ENCODE measurements at places on chromosomes 16 and 17. TPM values are rescaled to one million over a fixed set of nuclear protein-coding genes. Genes with fewer than 3 reads are reported as not detected.

DNA sequence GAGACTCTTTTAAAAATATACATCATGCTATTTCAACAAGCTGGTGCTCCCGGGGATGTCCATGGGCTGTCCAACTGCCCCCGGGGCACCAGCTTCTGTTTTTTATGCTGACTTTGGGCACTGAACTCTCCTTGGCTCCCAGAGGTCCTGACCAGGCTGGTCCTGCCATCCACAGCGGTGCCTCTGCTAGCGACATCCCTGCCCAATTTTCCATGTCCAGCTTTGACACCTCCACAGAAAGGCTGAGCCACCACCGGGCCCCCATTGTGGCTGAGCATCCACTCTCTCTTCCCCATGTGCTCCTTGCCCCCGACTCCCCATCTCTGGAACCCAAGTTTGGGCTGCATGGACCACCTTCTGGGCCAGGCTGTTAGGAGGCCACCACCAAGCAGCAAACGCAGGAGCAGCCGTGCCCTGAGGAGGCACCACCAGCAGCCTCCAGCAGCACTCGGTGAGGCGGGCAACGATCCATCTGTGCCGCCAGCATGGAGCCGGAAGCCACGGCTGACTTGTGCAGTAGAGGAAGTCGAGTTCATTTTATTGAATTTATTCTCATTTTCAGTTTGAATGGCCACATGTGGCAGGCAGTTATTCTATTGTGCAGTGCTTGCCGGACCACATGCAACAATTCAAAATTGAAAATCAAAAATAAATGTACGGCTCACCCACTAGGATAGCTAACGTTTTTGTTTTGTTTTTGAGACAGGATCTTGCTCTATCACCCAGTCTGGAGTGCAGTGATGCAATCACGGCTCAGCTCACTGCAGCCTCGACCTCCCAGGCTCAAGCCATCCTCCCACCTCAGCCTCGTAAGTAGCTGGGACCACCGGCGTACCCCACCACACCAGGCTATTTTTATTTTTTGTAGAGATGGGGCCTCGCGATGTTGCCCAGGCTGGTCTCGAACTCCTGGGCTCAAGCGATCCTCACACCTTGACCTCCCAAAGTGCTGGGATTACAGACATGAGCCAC is 2.8 kb upstream of the MEAK7 start:
- no peak for DNase-seq

DNA sequence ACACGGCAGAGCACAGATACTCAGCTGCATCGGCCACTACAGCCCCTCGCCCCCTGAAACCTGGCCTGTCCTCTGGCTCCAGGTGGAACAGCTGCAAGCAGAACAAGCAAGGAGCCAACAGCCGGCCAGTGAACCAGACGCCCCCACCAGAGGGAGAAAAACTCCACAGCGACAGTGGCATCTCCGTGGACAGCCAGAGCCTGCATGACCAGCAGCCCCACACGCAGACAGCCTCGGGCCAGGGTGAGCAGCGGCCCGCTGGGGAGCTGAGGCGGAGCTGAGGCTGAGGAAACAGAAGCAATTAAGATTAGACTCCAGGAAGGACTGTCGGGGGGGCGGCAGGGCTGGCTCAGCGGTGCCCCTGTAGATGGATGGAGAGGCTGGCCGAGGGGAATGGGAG is 16.7 kb downstream of the NGFR start:
- no peak for DNase-seq

DNA sequence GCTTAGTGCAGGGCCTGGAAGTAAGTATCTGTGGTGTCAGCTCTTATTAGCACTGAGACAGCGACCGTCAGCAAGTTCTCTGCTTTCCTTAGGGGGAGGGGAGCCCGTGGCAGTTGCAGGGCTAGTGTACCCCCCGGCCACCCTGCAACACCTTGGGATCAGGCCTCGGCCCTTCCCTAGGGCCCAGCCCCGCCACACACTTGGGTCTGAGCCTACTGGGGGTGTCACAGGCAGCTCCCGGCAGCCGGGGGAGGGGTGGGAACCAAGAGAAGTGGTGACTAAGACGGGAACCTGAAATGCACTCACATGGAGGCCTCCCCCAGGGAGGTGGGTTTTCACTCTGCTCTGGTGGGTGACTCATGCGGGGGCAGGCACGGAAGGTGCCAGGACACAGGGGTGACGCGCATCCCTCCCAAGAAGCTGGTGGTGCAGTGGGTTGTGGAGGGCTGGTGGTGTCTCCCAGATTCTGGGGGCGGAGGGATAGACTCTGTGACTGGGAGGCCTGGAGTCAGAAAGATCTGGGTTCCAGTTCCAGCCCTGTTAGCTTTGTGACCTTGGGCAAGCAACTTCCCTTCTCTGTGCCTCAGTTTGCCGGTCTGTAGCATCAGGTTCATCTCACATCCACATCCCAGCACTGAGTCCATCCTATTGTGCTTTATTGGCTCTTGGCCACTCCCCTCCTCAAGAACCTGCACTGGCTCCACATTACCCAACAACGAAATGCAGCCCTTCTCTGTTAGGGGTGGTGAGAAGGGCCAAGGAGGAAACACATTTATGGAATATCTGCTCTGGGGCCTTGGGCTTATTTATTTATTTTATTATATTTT is 44.5 kb downstream of the LAT start:
- no peak for DNase-seq

DNA sequence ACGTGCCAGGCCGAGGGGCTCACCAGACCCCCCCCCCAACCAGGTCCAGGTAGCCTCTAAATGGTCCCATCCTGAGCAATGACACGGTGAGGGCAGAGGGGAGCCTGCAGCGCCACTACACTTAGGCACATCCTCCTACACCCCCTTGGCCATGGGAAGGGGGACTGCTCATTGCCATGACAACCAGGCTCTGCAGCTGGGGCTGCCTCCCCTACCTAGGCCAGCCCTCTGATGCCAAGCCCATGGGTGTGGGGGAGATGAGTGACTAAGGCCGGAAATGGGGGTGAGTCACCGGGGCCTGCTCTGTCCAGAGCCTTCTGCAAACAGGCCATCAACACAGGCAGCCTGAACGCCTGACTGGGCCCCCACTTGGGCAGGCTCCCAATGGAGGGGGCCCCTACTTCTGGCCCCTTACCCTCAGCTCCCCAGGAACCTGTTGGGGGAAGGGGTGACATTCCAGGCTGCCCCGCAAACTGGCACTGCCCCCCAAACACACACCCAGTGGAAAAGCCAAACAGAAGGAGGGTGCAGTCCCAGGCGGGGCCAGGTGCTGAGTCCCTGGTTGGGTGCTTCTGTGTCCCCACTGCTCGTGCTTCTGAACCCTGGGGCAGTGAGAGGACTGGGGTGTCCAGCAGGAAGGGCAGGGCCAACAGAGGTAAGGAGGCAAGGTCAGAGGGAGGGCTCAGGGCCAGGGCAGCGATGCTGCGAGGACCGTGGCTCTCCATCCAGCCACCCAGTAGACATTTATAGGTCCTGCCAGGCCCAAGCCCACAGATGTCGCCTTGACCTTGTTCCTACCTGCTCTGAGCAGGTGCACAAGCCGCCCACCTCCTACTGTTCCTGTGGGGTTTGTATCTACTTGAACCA is 8.2 kb downstream of the PLCD3 start:
- DNase-seq: no peak

- DNase-seq: no peak
Measured at GRCh38 chr16:47392081-47392480, 68.8 kb downstream of the ITFG1 start.

DNA sequence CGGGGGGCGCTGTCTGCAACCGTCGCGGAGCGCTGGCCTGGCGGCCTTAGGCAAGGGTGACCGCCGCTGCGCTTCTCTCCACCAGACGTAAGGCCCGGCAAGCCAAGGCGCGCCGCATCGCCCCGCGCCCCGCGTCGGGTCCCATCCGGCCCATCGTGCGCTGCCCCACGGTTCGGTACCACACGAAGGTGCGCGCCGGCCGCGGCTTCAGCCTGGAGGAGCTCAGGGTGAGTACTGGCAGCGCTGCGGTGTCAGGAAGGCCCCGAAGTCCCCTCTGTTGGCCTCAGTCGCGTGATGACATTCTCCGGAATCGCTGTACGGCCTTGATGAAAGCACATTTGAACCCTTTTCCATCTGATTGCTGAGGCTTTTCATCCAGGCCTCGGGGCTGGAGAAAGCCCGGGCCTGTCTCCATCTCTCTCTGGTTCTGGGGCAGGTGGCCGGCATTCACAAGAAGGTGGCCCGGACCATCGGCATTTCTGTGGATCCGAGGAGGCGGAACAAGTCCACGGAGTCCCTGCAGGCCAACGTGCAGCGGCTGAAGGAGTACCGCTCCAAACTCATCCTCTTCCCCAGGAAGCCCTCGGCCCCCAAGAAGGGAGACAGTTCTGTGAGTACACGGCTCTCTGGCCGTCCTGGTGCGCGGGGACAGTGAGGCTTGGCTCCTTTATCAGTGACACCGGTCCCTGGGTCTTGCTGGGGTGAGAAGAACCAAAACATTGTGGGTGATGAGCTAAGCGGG is 831 bp downstream of the RPL13 start:
- DNase-seq: no peak

DNA sequence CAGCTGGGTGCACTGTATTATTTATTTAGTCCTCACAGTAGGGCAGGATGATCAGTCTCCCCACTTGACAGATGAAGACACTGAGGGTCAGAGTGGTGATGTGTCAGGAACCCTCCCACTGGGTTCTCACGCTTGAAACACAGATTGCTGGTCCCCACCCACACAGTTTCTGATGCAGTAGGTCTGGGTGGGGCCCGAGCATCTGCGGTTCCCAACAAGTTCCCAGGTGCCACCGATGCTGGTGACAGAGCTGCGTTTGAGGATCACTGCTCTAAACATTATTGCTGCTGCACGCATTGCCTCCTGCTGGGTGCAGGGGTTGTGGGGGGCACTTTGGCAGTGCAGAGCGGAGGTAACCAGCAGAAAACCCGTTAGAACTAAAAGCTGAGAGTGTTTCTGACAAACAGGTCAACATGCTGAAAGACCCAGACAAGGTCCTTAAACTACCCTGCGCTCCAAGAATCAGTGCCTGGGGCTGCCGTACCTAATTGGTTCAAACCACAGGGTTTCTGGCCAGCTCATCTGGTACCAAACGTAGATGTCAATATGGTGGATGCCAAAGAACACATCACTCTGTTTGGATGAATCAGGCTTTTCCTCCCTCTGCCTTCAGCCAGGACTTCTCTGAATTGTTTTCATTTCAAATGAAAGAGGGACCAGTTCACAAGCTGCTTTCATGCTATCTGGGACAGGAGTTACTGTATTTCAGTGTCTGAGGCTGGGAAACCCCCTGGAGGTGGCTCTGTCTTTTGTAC is 76.0 kb downstream of the ABCC1 start:
- DNase-seq: no peak

DNA sequence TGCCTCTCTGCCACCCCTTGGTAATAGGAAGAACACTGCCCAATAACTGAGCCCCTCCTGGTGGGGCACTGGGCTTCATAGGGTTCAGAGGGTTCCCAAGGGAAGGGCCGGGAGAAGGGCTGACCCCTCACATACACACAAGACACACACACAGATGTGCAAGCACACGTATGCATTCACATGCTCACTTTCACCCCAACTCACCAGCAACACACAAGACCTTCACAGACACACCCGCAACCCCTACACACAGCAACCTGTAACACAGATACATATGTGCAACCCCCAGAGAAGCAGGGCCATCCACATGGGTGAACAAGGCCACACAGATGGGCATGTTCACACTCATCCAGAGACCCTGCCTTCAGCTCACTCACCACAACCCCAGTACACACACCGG is 225.1 kb downstream of the ZNF423 start:
- no peak for DNase-seq

DNA sequence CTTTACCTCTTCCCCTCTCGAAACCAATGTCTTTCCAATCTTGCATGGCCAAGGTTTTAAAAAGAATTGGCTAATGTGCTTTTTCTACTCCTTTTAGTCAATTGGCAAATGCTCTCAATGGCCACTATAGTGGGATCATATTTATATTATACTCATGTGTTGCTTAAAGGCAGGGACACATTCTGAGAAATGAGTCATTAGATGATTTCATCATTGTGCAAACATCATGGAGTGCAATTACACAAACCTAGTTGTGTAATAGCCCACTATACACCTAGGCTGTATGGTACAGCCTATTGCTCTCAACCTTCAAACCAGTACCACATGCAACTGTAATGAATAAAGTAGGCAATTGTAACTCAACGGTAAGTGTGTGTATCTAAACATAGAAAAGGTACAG is 180.9 kb downstream of the HS3ST3A1 start:
- DNase-seq: no peak

DNA sequence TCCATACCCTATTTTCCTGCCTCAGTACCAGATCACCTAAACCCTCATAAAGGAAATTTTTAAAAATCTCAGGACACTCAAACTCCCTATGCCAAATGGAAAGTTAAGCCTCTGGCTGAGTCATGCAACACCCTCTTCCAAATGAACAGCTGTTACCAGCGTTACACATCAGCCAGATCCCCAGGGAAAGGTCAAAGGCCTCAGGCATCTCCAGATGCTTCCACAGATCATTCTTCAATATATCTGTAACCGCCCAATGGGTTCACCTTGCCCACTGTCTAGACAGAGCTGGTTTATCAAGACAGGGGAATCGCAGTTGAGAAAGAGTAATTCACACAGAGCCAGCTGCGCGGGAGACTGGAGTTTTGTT is 29.1 kb upstream of the SHCBP1 start:
- no peak for DNase-seq

DNA sequence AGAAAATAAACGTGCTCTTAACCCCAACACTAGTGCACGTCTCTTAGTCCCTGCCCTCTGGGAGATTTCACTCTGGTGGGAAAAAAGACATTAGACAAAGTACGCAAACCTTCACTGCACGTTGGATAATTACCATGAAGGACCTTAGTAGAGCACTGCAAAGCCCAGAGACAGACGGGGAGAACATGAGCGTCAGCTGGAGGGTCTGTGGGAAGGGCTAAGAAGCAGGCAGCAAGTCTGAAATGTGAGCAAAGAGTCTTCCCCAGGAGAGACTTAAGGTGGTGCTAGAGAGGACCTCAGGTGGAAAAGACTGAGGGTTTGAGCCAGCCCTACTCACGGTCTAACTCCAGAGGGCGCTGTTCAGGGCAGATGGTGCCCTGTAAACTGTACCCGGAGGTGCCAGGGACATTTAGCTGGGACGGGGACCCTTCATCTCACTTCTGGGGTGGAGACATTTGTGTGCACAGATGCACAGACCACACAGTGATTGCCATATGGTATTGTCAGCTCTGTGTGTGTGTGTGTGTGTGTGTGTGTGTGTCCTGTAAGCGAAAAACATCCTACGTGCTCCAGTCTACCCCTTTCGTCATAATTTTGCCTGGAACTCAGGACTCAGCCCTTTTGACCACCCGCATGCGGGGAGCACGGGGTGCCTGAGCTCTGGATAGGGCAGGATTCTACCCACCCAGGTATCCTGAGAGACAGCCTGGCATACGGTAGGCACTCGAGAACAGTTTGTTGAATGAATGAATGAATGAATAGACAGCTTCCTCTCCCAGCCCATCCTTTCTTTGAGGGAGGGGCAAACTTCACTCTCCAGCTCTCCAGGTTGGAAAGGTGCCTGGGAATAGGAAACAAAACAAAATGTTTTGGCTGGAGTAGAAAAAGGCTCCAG is 10.1 kb upstream of the STAC2 start:
- no peak for DNase-seq

DNA sequence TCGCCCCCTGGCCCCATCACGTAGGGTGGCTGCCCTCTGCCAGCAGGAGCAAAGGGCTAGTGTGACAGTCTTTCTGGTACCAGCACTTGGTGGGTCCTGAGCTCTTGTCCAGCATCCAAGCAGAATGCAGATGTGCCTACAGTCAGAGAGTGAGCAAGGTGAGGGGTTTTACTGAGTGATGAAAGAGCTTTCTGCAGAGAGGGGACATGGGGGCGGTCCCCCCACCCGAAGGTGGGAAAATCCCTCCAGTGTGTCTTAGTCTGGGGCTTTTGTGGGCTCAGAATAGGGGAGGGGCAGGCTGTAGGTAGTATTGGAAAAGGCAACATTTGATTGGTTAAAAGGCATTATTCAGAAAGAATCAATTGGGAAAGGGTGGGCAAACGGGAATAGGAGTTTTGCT is 152.3 kb downstream of the RPTOR start:
- no peak for DNase-seq

MT2A gene
- polyA plus RNA-seq: 890 TPM

Measured in urinary bladder (tissue), 4 donors.